Fibroblast of lung (primary cell): ENCODE measurements at places on chromosomes 4 and X. TPM values are rescaled to one million over a fixed set of nuclear protein-coding genes. Genes with fewer than 3 reads are reported as not detected.

The GRPR gene
- polyA plus RNA-seq, result 3.6 and 4.1 TPM in 2 replicates

The KCND1 gene
- 0.25 and 0.41 TPM in 2 replicates for polyA plus RNA-seq

The SULT1E1 gene
- not detected in 2 replicates for polyA plus RNA-seq

The CSN1S1 gene
- polyA plus RNA-seq, result not detected in 2 replicates

The FOXR2 gene
- not detected in 2 replicates for polyA plus RNA-seq

The WDFY3 gene
- polyA plus RNA-seq, result 23.1 and 26.8 TPM in 2 replicates

The ARX gene
- polyA plus RNA-seq, result not detected in 2 replicates

The TCEAL7 gene
- polyA plus RNA-seq, result 36.5 and 46.8 TPM in 2 replicates

The BBS12 gene
- polyA plus RNA-seq, result 1.5 and 3.6 TPM in 2 replicates

The SMR3B gene
- not detected in 2 replicates for polyA plus RNA-seq

The ZFX gene
- polyA plus RNA-seq, result 31.2 and 37.7 TPM in 2 replicates

The DMD gene
- polyA plus RNA-seq, result 3.6 and 7.2 TPM in 2 replicates
